ENCODE measurements at places on chromosomes 7 and 10. TPM values are rescaled to one million over a fixed set of nuclear protein-coding genes. Genes with fewer than 3 reads are reported as not detected.

The GALNT17 gene
- not detected for total RNA-seq

The AGMO gene
- not detected for total RNA-seq

- peak; percentile 68 for DNase-seq
Observed at GRCh38 chr10:89373916-89374711, 3.7 kb upstream of the IFIT1B start.

DNA sequence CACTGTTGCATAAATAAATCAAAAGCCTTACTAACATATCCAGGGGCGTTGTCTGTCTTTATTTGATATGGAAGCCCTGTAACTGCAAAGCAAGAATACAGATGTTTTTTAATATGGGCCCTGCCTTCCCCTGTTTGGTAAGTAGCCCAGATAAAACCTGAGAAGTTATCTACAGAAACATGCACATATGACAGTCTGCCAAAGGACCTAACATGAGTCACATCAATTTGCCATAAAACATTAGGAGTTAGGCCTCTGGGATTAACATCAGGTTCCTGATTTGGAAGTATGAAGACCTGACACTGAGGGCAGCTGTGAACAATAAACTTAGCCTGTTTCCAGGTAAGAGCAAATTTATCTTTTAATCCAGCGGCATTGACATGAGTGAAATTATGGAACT, 1588.8 kb downstream of the REEP3 start:
- peak; percentile 12 for DNase-seq

DNA sequence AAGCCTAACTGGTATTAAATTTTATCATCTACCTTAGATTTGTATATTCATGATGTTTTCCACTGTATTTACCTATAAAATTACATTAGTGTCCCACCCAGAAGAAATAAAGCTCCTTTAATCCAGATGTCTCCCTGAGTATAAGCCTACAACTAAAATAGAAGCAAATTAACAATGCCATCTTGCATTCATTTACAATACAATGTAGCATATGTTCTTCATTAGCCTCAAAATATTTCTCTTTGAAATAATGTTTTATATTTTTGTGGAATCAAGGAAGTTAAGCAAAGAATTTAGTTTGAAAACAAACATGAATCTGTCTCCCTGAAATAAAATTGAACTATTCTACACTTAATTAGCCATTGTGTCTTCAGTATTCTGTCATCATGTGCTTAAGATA, 112.3 kb downstream of the CACNA2D1 start:
- no peak for DNase-seq
